ENCODE measurements at places on chromosomes 6 and 20.

DNA sequence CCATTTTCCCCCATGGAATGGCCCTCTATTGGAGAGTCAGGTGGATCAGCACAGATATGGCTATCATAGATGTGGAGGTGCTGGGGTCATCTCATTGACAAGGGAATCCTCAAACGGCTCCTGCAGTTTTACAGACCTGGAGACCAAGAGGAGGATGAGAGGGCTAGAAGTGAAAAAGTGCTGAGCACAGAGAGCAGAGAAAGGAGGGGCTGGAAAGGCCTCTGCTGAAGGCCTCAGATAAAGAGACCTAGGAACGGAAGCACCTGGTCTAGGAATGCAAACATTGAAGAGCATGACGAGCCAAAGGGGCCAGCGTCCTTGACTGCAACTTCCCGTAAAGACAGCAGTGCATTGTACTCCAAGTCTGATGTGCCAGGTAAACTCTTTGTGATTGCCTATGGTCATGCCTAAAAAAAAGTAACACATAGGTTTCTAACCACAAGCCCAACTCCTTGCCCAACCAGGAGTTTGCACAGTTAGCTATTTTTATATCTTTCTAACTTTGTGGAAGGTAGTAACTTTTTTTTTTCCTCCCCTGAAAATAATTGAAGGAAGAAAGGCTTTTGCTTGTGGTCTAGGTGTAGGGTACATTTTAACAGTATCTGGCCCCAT is 15.2 kb downstream of the RSPH4A start:
- DNase-seq = no peak

GRCh38 chr6:98828941-98829411 is 5.4 kb upstream of the POU3F2 start:
- no peak for DNase-seq

DNA sequence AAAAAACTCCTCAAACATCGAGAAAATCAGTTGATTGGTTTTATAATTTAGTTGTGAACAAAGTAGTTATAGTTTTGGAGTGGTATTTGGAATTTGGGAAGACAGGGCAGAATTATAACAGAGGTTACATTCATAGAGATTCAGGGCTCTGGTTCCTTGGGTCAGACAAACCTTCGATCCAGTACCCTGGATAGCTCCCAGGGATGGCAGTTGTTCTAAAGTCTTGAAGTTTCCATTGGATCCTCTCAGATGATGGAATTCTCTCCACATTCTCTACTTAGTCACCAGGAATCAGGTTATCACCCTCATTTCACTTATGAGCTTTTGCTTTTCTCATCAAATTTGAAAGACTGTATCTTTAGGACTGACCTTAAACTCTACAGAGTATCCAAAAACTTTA is 285.1 kb downstream of the CENPW start:
- no peak for DNase-seq

GRCh38 chr6:165013701-165014100 is 295.7 kb downstream of the C6orf118 start:
- DNase-seq = no peak

DNA sequence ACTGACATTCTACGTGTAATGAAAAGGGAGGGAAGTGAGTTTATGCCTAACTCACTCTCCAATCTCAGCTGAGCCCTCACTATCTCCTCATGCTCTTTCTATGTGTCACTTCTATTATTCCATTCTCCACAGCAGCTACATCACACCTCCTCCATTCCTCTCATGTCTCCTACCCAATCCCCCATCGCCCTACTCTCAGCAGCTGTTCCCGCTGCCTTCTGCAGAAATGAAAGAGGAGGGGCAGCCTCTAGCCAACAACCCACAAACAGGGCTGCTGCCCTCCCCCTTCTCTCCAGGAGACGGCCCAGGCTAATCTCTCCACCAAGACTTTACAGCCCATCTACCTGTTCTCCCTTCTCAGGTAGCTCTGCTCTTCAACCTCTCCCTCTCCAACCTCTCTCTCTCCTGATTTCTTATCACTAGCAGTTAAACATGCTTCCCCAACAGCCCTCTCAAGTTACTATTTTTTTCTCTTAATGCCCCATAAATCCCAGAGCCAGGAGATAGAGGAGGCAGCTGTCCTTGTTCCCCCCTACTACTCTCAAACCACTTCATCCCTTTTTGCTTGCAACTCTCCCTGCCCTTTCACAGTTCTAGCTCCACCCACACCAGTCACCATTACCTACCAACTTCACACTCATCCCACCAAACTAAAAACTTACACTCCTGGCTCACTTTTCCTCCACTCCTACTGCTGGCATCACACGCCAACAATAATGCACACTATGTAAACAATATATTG is 136.5 kb downstream of the BTBD9 start:
- DNase-seq = no peak

- DNase-seq = no peak
Observed at GRCh38 chr6:40520084-40520483, 67.1 kb downstream of the LRFN2 start.

GRCh38 chr6:137161949-137162348 is 11.5 kb downstream of the IL22RA2 start:
- DNase-seq = no peak

DNA sequence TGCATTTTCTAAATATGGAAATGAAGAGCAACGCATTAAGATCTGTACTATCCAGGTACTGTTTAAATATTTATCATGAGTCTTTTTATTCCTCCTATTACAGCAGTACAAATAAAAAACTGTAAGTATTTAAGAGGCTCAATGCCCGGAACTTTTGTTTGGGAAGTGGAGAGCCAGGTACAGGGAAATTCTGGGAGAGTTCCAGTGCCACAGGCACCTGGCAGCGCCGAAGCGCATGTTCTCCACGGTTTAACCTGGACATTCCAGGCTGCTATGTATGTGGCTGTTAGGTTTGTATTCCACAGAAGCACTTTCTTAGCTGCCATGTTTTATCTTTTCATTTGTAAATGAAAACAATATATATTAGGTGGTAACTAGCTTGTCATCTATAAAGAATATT is 81.7 kb downstream of the PREP start:
- DNase-seq = no peak

DNA sequence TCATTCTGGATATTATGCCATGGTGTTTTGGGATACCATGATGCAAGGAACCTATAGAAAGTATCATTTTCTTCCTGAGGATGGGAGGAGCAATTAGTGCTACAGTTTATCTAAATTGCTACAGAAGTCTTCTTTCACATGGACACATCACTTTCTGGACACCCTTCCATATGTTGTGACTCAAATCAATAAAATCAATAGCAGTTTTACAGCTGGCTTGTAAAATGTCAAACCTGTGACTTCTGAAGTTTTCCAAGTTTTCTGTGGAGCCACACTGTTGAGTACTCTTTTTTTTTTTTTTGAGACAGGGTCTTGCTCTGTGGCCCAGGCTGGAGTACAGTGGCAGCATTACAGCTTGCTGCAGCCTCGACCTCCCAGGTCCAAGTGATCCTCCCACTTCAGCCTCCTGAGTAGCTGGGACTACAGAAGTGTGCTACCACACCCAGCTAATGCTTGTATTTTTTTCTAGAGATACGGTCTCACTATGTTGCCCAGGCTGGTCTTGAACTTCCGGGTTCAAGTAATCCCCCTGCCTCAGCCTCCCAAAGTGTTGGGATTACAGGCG is 24.1 kb upstream of the CD2AP start:
- no peak for DNase-seq

GRCh38 chr6:54621285-54621684 is 225.3 kb upstream of the FAM83B start:
- no peak for DNase-seq

Data from sigmoid colon (tissue), 7 donors.